ENCODE measurements at places on chromosomes 4 and X. TPM values are rescaled to one million over a fixed set of nuclear protein-coding genes. Genes with fewer than 3 reads are reported as not detected.

- DNase-seq, result peak; percentile 47
Observed at GRCh38 chr4:8745005-8745790, 126.4 kb downstream of the HMX1 start.

Gene MED28
- 52.7 TPM for total RNA-seq

GRCh38 chr4:123127218-123127617 is 204.8 kb upstream of the NUDT6 start:
- DNase-seq, result no peak

Gene CDKL2
- total RNA-seq, result 2.8 TPM

DNA sequence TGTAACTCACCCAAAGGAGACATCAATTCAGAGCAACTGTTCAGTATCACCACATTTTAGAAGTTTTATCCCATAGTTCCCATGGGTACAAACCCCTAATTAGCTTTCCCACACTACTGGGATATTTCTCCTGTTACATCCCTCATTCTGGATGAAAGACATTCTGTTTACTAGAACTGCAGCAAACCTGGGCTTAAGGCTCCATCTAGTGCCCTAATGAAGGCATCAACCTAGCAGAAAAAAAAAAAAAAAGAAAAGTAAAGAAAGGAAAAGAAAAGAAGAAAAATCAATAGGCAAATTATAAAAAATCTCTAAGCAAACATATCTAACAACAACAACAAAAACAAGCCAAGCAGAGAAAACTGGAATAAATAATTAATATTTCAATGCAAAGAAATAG is 133.7 kb upstream of the CPXCR1 start:
- DNase-seq, result no peak

Measured in aorta (tissue), 5 donors.